Activated CD4-positive, alpha-beta T cell treated with anti-CD3 and anti-CD28 coated beads for 24 hours (primary cell): ENCODE measurements at places on chromosomes 13 and 19.

GRCh38 chr13:61078976-61079770, 336.5 kb downstream of the PCDH20 start:
- DNase-seq = no peak

GRCh38 chr13:67273001-67273400, 42.9 kb upstream of the PCDH9 start:
- DNase-seq = no peak

GRCh38 chr19:6685962-6686627, 16.1 kb upstream of the TNFSF14 start:
- no peak for DNase-seq

DNA sequence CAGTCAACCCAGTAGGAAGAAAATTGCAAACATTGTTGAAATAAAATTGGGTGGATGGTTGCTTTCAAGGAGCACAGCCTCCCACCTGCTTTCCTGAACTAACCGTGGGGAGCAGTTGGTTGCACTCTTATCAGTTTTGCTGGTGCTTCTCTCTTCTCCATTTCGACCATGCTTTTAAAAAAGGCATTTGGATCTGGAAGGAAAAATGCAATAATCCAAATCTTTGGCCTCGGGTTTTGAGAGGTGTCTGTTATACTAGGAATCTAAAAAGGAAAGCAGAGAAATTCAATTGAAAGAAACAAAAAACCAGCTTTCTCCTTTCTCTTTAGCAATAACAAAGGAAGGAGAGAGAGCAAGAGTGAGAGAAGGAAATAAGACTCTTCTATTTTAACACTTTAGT, 113.6 kb upstream of the ARGLU1 start:
- DNase-seq = no peak

DNA sequence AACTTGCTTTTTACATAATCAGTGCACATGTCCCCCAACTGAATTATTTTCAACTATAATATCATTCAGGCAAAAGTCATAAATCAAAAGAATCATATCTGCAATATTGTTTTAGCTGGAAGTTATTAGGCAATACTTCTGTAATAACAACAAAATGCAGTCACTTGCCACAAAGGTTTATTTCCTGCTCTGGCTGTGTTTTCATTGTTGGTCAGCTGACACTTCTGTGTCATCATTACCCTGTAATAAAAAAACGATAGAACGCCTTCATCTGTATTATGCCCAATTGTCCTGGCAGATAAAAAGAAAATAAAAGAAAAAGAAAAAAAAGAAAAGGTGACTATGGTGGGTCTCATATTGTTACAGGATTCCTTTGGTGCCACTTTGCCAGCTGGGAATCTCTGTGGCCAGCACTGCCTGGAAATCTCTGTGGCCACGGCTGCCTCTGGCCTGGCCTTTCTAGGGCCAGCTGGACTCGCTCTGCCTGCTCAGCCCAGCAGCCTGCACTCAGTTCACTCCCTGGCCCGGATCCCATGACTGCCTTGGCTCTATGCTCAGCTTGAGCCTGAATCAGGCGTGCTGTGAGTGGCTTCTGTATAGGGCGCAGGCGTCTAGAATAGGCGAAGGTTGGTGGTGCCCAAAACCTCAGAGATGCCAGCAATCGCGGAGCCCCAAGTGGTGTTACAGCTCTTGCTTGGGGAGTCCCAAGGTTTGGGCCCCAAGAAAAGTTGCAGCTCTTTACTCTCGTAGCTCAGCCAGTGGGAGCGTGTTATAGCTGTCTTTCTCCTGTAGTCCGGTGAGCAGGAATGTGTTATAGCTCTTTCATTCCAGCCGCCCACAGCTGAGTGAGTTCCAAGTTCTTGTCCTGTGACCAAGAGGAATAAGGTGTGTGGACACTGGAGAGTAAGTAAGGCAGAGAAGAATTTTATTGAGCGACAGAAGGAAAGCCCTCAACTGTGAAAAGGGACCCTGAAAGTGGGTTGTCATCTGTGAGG, 1227.1 kb downstream of the SLITRK1 start:
- DNase-seq = no peak

GRCh38 chr19:49845414-49845813, 5.5 kb upstream of the PTOV1 start:
- no peak for DNase-seq

GRCh38 chr19:21463449-21464105, 41.8 kb upstream of the ZNF429 start:
- peak; percentile 33 for DNase-seq

DNA sequence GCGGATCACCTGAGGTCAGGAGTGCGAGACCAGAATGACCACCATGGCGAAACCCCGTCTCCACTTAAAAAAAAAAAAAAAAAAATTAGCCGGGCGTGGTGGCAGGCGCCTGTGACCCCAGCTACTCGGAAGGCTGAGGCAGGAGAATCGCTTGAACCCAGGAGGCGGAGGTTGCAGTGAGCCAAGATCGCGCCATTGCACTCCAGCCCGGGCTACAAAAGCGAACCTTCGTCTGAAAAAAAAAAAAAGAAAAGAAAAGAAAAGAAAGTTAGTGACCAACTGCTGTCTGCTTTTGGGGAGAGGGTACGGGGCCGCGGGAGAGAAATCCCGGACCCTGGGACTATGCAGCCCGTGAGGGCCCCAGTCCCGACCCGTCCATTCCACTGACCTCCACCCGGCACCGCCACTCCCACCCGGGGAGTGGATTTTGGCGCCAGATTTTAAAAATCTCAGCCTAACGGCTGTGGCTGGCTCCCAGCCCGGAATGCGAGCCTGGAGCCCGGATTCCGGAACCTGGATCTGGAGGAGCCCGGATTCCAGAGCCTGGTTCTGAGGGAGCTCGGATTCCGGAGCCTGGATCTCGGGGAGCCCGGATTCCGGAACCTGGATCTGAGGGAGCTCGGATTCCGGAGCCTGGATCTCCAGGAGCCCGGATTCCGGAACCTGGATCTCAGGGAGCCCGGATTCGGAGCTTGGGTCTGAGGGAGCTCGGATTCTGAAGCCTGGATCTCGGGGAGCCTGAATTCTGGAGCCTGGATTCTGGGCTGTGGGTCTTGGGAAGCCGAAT, 6.1 kb upstream of the LMNB2 start:
- no peak for DNase-seq

GRCh38 chr13:84962141-84962750, 837.0 kb downstream of the SLITRK6 start:
- no peak for DNase-seq

GRCh38 chr13:100091391-100091790, 2.5 kb downstream of the PCCA start:
- DNase-seq = no peak

DNA sequence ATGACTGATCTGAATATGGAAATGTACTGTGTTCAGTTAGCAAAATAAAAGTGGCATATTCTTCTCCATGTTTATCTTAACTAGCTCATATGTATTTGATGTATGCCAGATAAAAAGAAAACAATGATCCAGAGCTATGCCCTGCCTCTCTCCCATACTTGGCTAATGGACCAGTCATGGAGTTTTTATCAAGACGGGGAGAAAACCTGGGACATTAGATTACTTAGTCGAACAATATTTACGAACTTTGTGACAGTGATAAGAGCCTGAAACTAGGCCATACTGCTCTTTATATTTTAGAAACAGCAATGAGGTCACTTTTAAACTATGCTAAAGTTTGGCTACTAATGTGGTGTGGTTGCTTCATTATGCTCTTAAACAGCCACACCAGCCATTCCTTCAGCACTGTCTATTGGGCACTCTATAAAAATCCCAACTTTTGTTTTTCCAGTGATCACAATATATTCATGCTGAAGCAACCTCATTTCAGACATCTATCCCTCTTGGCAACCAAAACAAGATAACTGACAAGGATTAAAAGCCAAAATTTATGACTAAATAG, 265.0 kb downstream of the FGF14 start:
- no peak for DNase-seq

DNA sequence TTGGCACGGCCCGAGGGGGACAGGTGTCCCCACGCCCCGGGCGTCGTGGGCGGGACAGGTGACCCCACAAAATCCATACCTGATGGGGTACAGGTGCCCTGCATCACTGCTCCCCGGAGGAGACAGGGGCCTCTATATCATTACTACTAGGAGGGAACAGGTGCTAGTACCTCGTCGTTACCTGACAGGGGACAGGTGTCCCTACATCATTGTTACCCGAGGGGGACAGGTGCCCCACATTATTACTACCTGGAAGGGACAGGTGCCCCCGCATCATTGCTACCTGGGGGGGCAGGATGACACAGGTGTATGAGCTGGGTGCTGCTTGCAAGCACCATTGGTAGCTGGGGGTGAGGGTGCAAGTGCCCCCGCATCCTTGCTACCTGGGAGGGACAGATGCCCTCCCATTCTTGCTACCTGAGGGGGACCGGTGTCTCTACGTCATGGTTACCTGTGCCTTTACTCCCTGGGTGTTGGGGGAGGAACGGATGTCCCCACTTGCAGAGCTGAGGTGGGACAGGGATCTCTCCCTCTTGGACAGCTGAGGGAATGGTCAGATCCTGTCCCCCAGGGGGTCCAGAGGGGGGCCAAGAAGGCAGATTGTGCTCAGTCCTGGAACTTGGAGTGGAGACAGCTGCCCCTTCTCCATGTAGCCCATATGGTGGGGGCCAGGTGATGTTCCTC, 620 bp downstream of the CRTC1 start:
- DNase-seq = no peak

- no peak for DNase-seq
These were observed 125.3 kb downstream of the TM9SF2 start for GRCh38 chr13:99626461-99627082.

DNA sequence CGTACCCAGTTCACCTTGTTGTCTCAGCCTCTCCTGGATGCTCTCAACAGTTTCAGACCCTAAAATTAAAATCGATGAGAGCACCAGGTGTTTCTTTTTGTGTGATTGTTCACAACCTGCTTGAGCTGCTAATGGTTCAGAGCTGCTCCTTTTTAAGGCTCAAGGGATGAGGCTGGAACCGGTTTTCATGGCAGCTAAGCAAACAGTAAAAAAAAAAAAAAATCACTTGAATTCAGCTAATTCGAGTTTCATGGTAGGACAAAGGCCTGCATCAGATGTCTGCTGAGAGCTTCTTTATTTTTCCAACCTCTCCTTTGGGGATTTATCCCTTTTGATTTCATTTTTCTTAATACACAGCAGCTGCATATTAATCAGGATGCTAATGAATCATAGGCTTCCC, 6.5 kb downstream of the SYCE2 start:
- DNase-seq = no peak

DNA sequence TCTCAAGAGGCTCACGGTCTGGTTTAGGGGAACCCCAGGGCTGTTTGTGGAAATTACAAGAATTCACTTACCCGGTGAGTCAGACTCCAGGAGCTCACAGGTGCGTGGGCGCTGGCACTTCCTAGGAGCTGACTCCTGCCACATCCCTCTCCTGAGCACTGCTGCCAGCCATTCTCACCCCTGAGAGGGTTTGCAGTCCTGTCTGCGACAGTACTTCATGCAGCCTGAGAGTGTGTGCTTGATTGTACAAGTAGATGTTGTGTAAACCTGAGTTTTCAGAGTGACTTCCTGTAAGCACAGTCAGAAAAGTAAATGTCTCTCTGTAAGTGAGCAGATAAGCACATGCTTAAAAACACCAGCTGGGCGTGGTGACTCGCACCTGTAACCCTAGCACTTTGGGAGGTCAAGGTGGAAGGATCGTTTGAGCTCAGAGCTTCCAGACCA, 8.1 kb downstream of the MRPL4 start:
- DNase-seq = peak; percentile 61

DNA sequence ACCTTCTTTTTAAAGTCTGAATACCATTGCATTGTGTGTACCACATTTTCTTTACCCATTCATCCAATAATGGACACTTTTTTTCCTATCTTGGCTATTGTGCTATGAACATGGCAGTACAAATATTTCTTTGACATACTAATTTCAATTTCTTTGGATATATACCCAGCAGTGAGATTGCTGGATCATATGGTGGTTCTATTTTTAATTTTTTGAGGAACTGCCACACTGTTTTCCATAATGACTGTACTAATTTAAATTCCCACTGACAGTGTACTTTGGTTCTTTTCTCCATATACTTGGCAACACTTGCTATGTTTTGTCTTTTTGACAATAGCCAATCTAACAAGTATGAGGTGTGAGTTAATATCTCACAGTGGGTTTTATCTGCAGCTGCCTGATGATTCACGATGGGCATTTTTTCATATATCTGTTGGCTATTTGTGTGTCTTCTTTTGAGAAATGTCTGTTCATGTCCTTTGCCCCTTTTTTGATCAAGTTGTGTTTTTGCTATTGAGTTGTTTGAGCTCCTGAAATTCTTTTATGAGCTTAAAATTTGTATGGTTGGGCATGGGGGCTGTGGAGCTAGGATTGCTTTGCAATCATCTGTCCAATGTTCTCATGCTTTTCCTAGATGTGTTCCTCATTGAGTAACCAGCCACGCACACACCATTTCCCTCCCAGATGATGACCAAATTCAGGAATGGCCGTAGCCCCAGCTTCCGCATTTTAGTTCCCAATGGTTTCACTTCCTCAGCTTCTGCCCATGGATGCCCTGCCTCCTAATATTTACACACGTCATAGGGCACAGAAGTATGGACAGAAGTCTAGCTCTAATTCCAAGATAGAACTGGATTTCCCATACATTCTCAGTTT, 380.0 kb upstream of the SGCG start:
- no peak for DNase-seq

DNA sequence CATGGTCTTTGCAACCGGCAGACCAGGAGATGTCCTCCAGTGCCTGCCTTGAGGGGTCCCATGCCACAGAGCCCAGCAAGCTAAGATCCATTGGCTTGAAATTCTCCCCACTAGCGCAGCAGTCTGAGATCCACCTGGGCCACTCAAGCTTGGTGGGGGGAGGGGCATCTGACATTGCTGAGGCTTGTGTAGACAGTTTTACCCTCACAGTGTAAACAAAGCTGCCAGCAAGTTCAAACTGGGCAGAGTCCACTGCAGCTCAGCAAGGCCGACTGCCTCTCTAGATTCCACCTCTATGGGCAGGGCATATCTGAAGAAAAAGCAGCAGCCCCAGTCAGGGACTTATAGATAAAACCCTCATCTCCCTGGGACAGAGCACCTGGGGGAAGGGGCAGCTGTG, 32.0 kb upstream of the ITM2B start:
- no peak for DNase-seq

DNA sequence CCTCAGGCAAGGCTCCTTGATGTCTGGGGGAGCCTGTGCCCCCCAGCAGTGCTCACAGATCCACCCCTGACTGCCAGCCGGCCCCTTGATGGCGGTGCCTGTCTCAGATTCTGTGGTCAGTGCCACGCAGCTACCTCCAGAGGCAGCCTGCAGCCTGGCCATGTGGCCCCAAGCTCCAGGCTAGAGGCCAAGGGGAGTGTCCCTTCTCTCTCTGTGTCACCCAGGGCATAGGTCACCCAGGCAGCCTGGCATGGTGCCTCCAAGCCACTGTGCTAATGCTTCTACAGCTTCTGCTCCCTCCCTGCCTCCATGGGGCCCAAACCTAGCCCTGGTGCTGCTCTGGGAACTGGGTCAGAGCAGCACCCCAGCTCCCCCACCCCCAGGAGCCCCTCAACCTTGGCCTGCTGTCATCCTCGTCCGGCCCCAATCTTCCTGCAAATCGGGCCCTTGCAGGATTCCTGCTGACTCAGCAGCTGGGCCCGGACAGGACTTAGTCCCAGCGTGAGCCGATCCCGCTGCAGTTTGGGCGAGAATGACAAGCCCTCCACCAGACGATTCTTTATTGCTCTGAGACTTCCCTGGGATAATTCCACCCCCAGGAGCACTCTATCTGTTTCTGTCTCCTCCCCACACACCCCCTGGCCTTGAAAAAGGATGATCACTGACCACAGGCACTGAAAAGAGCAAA, 2.8 kb upstream of the ARL11 start:
- DNase-seq = no peak
